ENCODE measurements at places on chromosomes 12 and 14. TPM values are rescaled to one million over a fixed set of nuclear protein-coding genes. Genes with fewer than 3 reads are reported as not detected.

PUS7L gene
- 1.6 TPM for polyA plus RNA-seq

DNA sequence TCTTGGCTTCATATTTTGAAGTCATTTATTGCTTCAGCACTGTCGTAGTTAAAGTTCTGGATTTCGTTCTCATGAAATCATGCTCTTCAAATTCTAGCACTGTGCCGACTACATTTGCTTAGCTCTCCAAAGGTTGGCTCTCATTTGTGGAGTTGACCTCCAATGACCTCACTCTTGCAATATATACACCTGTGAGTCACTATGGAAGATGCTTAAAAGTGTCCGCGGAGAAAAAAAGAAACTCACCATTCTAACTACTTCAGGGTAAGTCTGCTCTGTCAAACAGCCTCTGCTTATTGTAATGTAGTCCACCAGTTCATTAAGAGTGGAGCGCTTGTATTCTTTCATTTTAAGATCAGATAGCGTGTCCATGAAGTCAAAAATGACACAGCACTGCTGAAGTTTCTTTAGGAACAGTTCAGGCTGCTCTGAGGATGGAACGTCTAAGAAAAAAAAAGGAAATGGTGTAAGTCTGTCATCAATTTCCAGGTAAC lies 89.7 kb downstream of the PPP2R5E start:
- DNase-seq: no peak

DNA sequence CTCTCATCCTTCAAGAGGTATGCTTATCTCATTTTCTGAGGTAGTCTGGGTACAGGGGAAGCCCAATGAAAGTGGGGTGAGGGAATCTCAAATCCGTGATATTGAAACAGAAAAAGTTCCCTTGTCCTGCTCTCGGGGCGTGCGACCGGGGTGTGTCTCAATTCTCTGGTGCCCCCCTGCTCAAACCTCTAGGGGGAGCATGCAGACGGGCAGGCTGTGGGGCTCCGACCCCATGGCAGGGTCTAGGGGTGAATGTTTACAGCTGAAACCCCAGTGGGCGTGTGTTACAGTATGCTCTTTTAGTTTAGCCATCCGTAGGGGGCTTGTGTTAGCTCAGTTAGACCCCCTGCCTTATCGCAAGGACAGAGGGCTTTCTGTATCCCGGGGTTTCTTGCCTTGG lies 68.7 kb downstream of the PTPRQ start:
- no peak for DNase-seq

GRCh38 chr14:68910540-68910939 lies 68.6 kb downstream of the ACTN1 start:
- DNase-seq: no peak

TMEM63C gene
- not detected for polyA plus RNA-seq

GRCh38 chr12:104538891-104539462 lies 82.2 kb downstream of the CHST11 start:
- DNase-seq: no peak

DNA sequence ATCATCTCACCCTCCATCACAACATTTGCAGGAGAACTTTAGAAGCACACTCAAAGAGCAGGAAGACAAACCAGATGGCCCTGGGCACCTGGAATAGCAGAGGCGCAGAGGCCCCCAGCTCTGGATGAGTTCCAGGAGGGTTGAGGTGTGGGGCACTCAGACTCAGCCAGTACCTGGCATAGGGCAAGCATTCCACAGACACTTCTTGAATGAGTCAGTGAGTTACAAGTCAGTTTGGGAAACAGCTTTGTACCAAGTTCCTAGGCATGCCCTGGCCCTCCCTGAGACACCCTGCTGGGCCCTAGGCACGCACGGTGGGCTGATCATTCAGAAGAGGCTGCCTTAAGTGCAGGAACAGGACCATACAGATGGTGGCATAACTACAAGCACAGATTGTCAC lies 54.3 kb downstream of the MAP3K9 start:
- no peak for DNase-seq

- peak; percentile 34 for DNase-seq
Measured at GRCh38 chr12:26122681-26123481, 2.0 kb downstream of the BHLHE41 start.

GRCh38 chr14:38752750-38753149 lies 350.3 kb downstream of the SEC23A start:
- DNase-seq: no peak

DNA sequence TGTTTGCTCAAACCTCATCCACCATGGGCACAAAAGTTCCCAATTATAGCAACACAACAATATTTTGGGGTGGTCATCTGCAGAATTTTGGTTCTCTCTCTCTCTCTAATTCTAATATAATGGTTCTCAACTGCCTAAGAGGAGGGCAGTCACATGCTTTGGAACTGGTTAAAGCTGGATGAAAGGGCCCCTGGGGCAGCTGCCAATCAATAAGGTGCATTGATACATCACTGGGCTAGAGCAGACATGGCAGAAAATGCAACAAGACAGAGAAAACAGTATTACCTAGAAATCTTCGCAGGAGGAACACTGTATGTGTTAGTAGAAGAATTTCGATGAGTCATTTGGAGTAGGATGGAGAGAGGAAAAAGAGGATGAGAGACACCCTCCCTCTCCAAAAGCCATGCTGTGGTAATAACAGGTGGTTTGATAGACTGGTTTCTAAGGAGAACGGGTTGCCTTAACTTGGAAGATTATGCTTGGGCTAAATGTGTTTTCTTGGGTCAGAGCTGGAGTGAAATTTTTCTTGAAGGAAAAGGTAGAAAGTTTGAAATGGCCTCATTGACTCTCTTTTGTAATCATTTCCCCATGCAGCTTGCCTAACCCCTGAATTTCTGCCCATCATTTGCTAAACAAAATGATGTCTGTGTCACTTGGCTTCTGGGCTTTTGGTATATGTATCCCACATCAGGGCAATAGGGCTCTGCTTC lies 67.1 kb upstream of the HIF1A start:
- DNase-seq: no peak

- no peak for DNase-seq
Measured at GRCh38 chr14:85058150-85058549, 471.8 kb upstream of the FLRT2 start.

DNA sequence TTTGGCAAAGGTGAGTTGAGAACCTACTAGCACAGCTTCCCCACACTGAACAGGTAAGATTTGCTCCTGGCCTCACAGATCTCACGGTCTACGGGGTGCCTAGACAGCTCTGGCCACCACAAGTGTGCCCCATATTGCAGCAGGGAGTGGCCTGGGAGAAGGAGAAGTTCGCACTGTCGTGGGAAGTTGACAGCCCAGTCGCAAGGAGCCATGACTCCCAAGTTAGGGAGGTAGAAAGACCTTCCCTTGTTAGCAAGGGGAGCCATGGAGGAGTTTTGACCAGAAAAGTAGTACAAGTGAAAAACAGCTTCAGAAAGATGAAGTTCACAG lies 316.3 kb downstream of the BCL11B start:
- no peak for DNase-seq
